Activated CD4-positive, alpha-beta T cell treated with anti-CD3 and anti-CD28 coated beads for 24 hours (primary cell): ENCODE measurements at places on chromosomes 7 and 10.

DNA sequence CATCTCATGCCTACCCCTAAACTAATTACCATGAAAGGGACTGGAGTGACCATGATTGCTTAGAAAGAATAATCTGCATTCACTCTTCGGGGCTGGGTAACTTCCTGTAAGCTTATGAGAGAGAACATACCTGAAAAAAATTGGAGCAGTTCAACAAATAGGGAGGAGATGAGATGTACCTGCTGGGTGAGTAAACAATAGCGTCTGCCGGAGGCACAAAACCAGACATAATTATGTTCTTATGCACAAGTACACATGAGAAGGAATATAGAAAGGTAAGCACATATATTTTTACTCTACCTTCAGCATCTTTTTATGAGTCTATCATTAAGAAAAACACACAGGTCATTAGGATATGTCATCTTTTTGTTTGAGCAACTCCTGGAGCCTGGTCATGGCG, 224.6 kb upstream of the FERD3L start:
- DNase-seq = no peak

DNA sequence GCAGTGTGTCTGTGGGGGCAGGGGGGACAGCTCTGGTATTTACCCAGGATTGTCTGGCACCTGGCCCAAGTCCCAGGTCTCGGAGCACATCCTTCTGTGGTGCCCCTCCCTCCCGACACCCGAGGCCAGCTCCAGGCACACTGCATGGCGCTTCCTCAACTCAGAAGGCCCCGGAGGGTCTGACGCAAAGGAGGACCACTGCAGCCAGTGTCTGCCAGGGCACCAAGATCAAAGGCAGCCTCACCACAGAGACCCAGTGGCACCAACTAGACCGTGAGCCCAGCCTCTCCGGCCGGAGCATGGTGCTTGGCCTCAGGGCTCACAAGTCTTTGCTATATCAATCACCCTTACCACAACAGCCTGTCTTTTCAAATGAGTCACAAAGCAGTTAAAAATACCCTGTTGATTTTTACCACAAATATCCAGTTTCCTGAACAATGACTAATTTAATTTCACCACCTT, 99.3 kb upstream of the DDC start:
- no peak for DNase-seq

- DNase-seq = no peak
Measured at GRCh38 chr10:90007226-90007625, 305.8 kb downstream of the KIF20B start.

DNA sequence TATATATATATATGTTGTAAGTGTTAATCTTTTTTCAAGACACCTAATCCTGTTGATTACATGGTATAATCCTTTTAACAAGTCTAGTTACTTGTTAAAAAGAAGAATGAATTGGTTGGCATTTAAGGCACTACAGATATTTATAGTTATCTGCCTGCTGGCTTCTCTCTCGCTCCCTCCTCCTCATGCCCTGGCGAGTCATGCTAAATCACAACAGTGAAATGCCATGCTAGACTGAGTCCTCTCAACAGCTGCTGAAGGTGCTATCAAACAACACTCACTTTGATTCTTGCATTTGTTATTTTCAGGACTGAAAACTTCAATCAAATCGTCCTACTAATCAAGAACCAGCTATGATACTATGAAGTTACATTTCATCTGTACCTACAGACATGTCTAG, 15.4 kb downstream of the NRAP start:
- DNase-seq = no peak

DNA sequence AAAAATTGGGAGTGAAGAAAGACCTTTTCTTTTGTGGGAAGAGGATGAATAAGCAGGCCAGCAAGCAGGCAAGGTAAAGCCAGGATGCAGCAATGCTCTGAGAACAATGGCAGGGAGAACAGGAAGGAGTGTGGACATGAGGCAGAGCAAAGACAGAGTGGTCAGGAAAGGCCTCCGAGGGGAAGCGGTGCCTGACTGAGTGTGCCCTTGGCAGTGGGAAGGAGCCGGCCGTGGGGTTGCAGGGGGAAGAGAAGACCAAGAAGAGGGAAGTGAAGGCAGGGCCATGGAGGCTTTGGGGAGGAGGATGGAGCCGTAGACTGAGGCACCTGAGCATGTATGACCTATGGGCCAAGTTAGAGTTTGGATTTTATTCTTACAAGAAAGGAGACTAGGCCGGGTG, 21.9 kb upstream of the ZNF212 start:
- no peak for DNase-seq

DNA sequence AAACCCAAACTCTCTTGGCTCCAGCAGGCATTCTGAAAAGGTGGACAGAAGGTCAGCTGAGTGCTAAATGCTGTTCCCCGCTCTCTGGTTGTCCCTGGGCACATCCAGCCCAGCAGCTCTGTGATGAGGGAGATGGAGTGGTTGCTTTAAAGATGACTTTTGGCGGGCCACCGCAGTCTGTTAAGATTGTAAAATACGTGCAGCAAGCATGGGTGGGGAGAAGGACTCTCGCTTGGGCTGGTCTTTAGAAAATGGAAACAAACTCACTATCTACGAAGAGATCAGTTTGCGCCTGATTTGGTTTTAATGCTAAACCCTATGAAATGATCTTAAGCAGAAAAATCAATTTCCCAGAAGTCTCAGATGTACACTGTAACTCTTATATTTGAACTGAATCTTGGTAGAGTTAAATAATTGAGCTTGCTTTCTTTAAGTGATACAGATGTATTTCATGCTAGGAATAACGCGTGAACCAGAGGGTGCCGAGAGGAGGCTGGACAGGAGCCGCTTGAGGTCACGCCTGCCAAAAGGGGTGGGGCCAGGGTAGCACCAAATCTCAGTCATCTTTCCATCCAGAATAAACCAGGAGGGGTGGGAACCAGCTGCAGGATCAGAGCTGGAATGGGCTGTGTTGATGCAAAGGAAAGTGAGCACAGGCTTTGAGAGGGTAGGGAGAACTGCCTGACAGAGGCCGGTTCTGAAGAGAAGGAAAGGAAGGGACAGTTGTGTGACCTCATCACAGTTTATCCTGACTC, 170.2 kb upstream of the MKI67 start:
- no peak for DNase-seq

GRCh38 chr7:31070991-31071644, 19.0 kb downstream of the ADCYAP1R1 start:
- DNase-seq = no peak

DNA sequence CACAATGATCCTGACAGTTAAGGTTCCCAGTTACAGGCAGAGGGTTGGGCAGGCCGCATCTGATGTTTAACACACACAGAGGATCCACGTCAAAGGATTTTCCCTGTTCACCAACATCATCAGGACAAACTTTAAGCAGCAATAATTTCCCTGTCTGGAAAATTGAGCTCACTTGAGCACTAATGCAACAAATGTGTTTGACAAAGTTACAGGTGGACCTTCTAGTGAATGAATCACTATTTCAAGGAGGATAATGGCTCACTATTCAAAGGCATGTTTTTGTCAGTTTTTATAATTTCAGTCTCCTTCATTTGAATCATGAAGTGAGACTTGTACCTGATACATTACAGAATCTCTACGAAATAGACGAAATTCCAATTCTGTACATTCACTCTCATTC, 127.3 kb downstream of the DIP2C start:
- no peak for DNase-seq

GRCh38 chr10:31700181-31700611, 228.4 kb downstream of the ARHGAP12 start:
- DNase-seq = no peak

DNA sequence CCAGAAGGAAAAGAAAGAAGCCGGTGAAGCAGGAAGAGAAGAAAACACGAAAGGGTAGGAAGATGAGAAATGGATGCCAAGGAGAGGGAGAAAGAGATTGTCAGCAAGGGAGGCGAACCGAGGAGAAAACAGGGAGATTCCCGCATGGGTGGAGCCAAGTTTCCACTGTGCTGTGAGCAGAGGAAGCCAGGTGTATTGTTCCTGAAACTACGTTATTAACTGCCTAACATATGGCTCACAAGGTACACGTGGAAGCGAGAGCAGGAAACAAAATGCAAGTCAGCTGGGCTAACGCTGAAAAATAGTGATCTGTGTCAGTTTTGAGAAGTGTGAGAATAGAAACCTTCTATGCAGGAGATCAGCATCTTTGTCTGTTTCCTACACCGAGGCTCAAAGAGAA, 20.4 kb upstream of the HIPK2 start:
- no peak for DNase-seq

DNA sequence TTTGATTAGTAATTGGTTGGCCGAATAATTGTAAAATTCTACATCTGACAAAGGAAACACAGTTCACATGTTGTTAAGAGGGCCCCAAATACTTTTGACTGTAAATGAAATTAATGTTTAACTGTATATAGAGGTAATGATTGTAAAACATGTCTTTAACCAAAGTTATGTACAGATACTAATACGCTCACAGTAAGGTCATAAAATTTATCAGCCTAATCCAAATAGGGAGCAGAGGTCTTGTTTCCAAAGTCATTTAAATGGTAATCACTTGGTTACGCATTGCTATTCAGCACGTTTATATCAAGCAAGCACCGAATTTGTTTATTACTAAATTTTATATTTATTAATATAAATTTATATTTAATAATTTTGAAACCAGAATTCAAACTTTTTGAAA, 1.4 kb downstream of the PHYHIPL start:
- DNase-seq = no peak

- no peak for DNase-seq
Measured at GRCh38 chr10:97494151-97494550, 4.1 kb downstream of the MMS19 start.

DNA sequence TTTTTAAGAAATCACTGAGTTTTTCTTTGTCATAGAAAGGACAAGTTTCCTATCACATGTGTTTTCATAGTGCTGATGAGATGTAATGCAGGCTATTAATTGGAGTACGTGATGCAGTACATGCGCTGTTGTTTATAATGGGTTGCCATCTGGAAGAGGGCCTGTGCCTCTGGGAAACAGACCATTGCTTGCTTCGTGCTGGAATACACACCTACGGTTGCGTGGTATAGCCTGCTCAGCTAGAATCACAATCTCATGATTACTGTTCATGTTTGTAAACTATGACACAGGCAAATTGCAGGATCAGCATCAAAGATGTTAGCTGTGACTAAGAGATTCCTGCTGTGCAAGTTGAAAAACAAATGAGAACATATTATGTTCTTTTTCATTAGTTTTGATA, 107.2 kb upstream of the STEAP1B start:
- no peak for DNase-seq

DNA sequence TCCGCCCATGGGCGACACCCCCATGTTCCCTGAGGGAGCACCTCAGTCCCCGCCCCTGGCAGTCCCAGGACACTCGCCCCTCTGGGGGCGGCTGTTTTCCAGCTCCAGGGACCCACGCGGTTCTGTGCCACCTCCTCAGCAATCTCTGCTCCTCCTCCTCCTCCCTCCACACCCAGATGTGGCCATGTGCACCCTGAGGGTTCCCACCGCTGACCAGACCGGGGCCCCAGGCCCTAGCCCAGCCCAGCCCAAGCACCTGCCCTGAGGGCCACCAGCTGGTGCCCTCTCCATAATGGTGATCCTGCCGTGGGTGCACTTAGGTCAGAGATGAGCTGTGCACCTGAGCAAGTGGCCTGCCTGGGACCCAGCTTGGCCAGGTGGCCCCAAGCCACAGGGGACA, 25.1 kb downstream of the AP5Z1 start:
- no peak for DNase-seq

DNA sequence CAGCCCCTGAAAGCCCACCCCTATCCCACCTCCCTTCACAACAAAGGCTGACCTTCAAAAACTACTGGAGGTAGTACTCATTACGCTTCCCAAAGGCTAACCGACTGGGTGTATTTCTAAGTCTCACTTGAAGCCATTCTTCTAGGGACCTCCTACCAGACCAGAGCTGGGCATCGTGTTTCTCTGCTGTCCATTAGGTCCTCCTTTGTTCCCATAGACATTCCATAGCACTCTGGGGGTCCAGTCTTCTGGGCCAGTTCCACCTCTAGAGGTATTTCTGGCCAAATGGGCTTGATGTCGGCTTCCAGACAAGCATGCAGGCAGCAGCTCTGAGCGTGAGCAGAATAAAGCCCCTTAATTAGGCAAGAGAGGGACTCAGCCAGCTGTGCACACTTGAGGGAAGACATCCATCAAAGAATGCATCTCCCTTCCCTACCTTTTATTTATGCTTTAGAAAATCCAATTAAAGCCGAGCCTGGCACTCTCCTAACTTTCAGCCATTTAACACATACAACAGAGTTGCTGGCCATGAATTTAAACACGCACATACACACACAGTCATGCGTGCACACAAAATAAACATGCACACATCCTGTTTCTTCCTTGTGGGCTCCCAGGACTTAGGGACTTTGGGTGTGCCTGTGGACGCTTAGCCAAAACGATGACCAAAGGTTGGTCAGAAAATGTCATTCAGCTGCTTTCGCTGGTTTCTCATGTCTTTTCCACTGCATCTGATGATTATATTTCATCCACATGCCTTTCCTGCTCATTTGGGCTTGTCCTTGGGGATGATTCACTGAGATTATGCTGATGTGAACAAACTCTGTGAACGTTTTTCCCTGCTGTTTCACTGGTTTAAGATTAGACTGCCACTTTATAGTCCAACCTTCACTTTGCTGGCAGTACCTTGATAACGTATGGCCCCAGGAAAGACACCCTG, 362.0 kb upstream of the NFE2L3 start:
- no peak for DNase-seq

- DNase-seq = no peak
Measured at GRCh38 chr10:51471271-51471670, 228.1 kb downstream of the CSTF2T start.

DNA sequence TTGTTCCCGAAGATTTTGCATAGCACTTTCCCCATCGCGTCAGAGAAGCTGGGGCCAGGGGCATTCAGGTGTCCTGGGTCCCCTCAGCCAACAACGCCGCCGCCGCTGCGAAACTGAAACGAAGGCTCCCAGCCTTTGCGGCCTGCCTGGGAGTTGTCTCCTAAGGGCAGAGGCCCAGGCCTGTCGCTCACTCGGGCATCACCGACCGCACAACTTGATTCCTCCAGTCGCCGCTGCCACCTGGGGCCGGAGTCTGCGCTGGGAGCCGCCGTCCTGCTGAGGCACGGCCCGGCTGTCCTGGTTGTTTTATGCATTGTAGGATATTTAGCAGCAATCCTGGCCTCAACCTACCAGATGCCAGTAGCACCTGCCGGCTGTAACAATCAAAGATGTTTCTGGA, 22.0 kb downstream of the ZSCAN25 start:
- DNase-seq = no peak

GRCh38 chr7:45132708-45133320, 21.3 kb upstream of the TBRG4 start:
- no peak for DNase-seq

GRCh38 chr10:30182191-30183054, 123.0 kb upstream of the JCAD start:
- no peak for DNase-seq

- no peak for DNase-seq
Measured at GRCh38 chr7:14858866-14859265, 43.7 kb downstream of the DGKB start.

DNA sequence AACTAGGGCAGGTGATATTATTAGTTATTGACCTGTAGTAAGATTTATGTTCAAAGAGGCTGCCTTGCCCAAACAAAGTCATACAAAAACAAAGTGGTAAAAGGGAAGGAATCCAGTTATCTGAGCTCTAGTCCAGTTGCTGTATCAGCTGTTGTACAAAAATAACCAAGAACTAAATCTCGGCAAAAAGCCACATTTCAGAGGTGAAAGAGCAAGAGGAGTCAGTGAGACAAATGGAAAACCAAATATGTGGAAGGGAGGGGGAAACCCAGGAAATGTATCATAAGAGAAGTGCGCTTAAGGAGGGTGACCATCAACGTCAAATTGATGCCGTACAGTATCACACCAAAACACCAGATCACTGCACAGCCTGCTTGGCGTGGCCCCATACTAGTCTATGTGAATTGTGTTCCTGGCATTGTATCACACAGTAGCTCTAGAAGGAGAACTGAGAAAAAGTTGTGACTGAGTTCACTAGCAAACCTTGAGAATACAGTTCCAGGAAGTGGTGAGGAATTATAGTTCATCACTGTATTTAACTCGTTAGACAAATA, 6.4 kb downstream of the AGBL3 start:
- DNase-seq = no peak
